ENCODE measurements at places on chromosomes 16 and 17.

- peaks cover 40% of the 10 kb centered on the region for H3K4me1 ChIP-seq
- H3K27ac ChIP-seq: peak overlapping the region; percentile 48
- no peaks in the 10 kb centered on the region for H3K27me3 ChIP-seq
- no peak overlapping the region for H3K4me3 ChIP-seq
- H3K36me3 ChIP-seq: peaks cover 46% of the 10 kb centered on the region
Observed at GRCh38 chr17:59812139-59812538, 80.6 kb downstream of the TUBD1 start.

DNA sequence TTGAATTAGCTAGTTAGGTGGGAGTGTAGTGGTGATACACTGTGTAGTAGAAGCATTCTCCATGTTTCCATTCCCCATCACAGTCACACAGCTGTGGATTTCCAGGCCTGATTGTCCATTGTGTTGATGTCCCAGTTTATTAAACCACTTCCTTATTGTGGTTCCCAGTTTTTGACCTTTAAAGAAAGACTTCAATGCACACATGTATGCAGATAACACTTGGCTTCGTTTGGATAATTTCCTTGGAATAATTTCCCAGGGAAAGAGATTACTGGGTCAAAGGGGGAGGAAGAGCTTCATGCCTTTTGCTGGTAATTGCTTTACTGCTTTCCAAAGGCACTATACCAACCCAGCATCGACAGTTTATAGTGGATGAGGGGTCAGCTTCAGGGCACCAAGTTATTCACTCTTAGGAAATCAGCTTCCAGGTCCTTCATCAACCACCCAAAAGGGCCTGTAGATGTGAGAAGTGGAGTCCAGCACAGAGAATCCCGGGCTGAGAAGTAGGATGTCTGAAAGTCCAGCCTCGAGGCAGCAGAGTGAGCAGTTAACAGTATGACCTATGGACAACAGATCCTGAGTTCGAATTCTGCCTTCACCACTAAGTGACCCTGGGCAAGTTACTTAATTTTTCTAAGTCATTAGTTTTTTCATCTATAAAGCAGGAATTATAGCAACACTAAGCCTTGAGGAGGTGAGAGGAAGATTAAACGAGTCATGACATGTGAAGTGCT, 31.3 kb upstream of the TNS4 start:
- peaks cover 15% of the 10 kb centered on the region for H3K27me3 ChIP-seq
- DNase-seq: no peak
- H3K27ac ChIP-seq: peak overlapping the region; percentile 82
- H3K4me3 ChIP-seq: peak overlapping the region; percentile 41

DNA sequence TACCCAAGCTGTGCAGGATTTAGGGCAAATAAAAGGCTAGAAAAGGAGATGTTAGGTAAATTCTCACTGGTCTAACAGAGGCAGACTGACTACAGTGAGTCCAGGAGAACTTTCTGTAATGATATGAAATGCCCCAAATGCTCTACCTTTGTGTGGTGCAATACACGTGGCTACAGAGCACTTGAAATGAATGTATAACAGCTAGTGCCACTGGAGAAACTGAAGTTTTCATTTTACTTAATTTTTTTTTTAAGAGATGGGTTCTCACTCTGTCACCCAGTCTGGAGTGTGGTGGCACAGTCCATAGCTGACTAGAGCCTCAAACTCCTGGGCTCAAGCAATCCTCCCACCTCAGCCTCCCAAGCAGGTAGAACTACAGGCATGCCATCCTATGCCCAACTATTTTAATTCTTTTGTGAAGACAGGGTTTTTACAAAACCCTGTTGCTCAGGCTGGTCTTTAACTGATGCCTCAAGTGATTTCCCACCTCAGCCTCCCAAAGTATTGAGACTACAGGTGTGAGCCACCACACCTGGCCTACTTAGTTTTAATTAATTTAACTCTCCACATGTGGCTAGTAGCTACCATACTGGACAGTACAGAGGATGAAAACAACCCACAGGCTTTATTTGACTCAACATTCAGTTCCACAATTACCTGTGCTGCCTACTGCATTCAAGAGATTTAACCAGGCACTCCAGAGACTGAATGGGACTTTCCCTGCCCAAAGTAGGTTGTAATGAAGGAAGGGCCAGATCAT, 84.8 kb upstream of the PLEKHM1 start:
- H3K27me3 ChIP-seq: no peaks in the 10 kb centered on the region
- peaks cover 26% of the 10 kb centered on the region for H3K4me1 ChIP-seq

GRCh38 chr16:57003439-57004386, 14.4 kb downstream of the NLRC5 start:
- DNase-seq: no peak
- H3K27ac ChIP-seq: peak overlapping the region; percentile 79
- H3K4me3 ChIP-seq: peak overlapping the region; percentile 31

GRCh38 chr17:13643180-13643579, 41.5 kb upstream of the HS3ST3A1 start:
- peaks cover 10% of the 10 kb centered on the region for H3K27me3 ChIP-seq
- no peak overlapping the region for H3K27ac ChIP-seq
- H3K4me3 ChIP-seq: no peak overlapping the region
- no peaks in the 10 kb centered on the region for H3K4me1 ChIP-seq

DNA sequence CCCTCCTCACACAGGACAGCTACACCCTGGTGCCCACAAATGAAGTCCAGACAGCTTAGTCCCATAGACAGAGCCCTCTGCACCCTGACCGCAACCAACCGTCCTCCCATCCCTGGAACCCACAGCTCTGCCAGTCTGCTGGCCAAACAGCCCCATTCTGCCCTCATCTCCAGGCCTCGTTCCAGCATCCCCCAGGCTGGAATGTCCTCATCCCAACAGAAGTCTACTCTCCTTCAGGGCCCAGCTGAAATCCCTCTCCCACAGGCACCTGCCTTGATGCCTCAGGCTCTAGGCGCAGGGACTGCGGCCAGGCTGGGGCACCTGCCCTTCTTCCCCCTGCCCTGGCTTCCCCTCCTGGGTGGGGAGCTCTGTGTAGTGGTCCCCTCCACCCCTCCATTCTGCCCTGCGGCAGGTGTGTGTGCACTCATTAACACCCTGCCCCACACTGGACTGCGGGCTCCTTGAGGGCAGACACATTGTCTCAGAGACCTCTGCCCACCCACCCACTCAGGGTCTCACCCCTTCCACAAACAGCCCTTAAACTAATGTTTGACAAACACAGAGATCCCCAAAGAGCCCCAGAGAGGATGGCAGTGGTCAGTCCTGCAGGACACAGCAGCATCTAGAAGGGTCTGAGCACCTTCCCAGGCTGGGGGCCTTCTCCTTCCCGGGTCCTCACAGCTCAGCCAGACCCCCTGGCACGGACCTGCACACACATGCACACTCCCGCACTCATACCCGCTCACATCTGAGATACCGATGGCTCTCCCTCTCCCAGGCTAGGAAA, 820 bp downstream of the GRIN2C start:
- H3K36me3 ChIP-seq: peaks cover 6% of the 10 kb centered on the region
- no peak overlapping the region for H3K27ac ChIP-seq
- H3K27me3 ChIP-seq: peaks cover 72% of the 10 kb centered on the region
- no peak overlapping the region for H3K4me3 ChIP-seq
- peaks cover 5% of the 10 kb centered on the region for H3K4me1 ChIP-seq

GRCh38 chr17:73098919-73099318, 6.4 kb upstream of the SLC39A11 start:
- no peaks in the 10 kb centered on the region for H3K36me3 ChIP-seq
- DNase-seq: no peak
- peaks cover 17% of the 10 kb centered on the region for H3K27me3 ChIP-seq
- no peak overlapping the region for H3K27ac ChIP-seq

DNA sequence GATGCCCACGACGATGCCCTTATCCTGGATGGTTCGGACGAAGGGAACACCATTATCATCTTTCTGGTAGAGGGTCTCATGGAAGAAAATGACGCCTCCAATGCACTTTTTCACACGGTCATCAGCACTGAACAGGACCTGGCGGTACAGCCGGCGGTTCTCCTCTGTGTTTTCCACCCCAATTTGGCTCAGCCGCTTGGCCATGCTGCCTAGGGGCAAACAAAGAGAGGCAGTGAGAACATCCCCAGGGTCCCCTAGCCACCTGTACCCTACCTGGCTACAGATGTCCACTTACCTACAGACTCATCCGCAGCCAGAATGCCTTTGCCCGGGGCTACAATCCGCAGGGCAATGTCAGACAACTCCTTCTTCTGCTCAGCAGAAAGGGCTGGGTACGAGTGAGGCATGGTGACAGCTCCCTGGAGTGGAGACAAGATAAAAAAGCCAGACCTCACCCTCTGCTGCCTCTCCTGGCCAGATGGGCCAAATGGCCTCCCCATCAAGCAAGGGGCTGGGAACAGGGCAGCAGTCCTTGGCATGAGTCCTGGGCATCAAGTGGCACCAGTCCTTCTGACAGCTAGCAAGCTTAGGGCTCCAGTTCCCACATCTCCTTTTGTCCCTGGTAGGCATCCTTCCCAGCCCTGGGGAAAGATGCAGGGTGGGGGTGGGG, 1.4 kb downstream of the ALDOC start:
- no peak for DNase-seq
- peaks cover 59% of the 10 kb centered on the region for H3K4me1 ChIP-seq
- H3K4me3 ChIP-seq: no peak overlapping the region
- no peak overlapping the region for H3K27ac ChIP-seq
- peaks cover 45% of the 10 kb centered on the region for H3K36me3 ChIP-seq

DNA sequence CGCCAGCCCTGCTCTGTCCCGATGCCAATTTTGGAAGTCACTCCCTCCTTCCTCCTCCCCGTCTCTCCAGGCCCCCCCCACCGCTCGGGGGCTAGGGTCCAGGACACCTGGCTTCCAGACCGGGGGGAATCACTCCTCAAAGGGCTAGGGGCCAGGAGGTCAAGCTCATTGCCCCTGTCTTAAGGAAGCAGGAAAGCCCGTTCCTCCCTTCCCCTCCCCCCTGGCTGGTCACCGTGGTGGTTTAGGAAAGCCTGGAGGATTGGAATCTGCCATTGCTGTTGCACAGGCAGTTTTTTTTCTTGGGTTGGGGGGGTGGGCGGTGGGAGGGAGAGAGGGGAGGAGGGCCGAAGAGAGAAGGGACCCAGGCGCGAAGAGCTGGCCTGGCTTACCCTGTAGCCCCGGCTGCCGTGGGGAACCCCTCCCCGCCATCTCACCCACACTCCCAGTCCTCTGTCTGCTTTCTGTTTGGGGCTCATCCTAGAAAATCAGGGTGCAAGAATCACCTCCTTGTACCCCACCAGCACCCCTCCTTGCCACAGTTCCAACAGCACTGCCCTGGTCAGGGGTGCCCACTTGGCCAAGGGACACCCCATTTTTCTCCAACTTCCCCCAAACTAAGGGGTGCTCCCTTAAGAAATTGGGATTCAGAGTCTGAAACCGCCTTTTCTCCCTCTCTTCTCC, 2.9 kb upstream of the BCL6B start:
- H3K4me1 ChIP-seq: peaks cover 77% of the 10 kb centered on the region
- H3K27ac ChIP-seq: no peak overlapping the region
- no peak overlapping the region for H3K4me3 ChIP-seq
- no peaks in the 10 kb centered on the region for H3K27me3 ChIP-seq

DNA sequence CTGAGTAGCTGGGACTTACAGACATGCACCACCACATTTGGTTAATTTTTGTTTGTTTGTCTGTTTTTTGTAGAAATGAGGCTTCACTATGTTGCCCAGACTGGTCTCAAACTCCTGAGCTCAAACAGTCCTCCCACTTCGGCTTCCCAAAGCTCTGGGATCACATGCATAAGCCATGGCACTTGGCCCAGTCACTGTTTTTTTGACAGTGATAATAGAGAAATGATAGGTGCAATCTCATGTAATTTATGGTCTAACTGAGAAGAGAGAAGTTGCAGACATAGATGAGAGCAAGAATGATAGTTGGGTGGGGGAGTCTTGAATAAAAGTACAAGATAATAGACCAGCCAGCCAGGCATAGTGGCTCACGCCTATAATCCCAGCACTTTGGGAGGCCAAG, 89.7 kb upstream of the TNRC6A start:
- no peaks in the 10 kb centered on the region for H3K36me3 ChIP-seq
- no peak overlapping the region for H3K4me3 ChIP-seq
- H3K4me1 ChIP-seq: no peaks in the 10 kb centered on the region
- H3K27ac ChIP-seq: no peak overlapping the region
- H3K27me3 ChIP-seq: peaks cover 3% of the 10 kb centered on the region

All from activated CD8-positive, alpha-beta memory T cell treated with anti-CD3 and anti-CD28 coated beads, Interleukin-2, amount 10 ng/mL, durations not matched to agents 7 days and 5 days (primary cell).